ENCODE measurements at places on chromosomes 1 and 21. TPM values are rescaled to one million over a fixed set of nuclear protein-coding genes. Genes with fewer than 3 reads are reported as not detected.

Gene AADACL3
- total RNA-seq: not detected

Gene KCNJ6
- not detected for total RNA-seq

Gene SPRR5
- total RNA-seq: not detected

Gene NEGR1
- 22.5 TPM for total RNA-seq

Gene RPE65
- not detected for total RNA-seq

Gene CFAP141
- not detected for total RNA-seq

Gene TEX38
- not detected for total RNA-seq

Gene KCNK1
- 32.8 TPM for total RNA-seq

Gene RBM11
- total RNA-seq: 0.12 TPM

Gene USH2A
- total RNA-seq: under 0.01 TPM

Gene KCNQ4
- total RNA-seq: not detected

Gene TMEM125
- not detected for total RNA-seq

Gene GMEB1
- total RNA-seq: 7.4 TPM

Gene RFX5
- 29.6 TPM for total RNA-seq

Gene TGFBR3
- total RNA-seq: 16.5 TPM

Gene CNR2
- total RNA-seq: not detected

Gene TRABD2B
- total RNA-seq: not detected

Gene SLC44A5
- 0.25 TPM for total RNA-seq

Gene HTR6
- total RNA-seq: not detected

Gene GJA8
- total RNA-seq: not detected

Gene NCF2
- total RNA-seq: 0.11 TPM

Gene C8B
- total RNA-seq: not detected

Gene PDC
- total RNA-seq: not detected

Gene AADACL4
- not detected for total RNA-seq

Gene OR14K1
- total RNA-seq: not detected

Gene PSMB2
- 27.4 TPM for total RNA-seq

Gene MYOC
- 0.25 TPM for total RNA-seq

Gene LCE3D
- not detected for total RNA-seq

Gene KLHDC8A
- not detected for total RNA-seq

Gene MPL
- total RNA-seq: not detected

Gene BRDT
- total RNA-seq: not detected

Gene ZNF124
- total RNA-seq: 38.5 TPM

Gene GBP7
- total RNA-seq: 0.12 TPM

Gene GCSAML
- under 0.01 TPM for total RNA-seq

Gene KANK4
- not detected for total RNA-seq

Gene SLAMF6
- total RNA-seq: not detected

Gene FAM72D
- total RNA-seq: 1.00 TPM

Gene PADI3
- total RNA-seq: not detected

Gene C1orf226
- total RNA-seq: 0.50 TPM

Gene RASAL2
- total RNA-seq: 21.6 TPM

Gene LHX8
- total RNA-seq: not detected

Gene OR2L8
- 0.25 TPM for total RNA-seq

Gene FCGR3B
- total RNA-seq: not detected

Gene KIF2C
- total RNA-seq: 21.6 TPM

Gene SPATA1
- total RNA-seq: 0.37 TPM

Gene CD84
- total RNA-seq: not detected

Gene AMY1C
- not detected for total RNA-seq

Measured in uterine smooth muscle cell (primary cell).